ENCODE measurements at places on chromosomes 3 and 15. TPM values are rescaled to one million over a fixed set of nuclear protein-coding genes. Genes with fewer than 3 reads are reported as not detected.

- no peak for DNase-seq
These were observed 3.0 kb downstream of the TRAK1 start for GRCh38 chr3:42094128-42094527.

DNA sequence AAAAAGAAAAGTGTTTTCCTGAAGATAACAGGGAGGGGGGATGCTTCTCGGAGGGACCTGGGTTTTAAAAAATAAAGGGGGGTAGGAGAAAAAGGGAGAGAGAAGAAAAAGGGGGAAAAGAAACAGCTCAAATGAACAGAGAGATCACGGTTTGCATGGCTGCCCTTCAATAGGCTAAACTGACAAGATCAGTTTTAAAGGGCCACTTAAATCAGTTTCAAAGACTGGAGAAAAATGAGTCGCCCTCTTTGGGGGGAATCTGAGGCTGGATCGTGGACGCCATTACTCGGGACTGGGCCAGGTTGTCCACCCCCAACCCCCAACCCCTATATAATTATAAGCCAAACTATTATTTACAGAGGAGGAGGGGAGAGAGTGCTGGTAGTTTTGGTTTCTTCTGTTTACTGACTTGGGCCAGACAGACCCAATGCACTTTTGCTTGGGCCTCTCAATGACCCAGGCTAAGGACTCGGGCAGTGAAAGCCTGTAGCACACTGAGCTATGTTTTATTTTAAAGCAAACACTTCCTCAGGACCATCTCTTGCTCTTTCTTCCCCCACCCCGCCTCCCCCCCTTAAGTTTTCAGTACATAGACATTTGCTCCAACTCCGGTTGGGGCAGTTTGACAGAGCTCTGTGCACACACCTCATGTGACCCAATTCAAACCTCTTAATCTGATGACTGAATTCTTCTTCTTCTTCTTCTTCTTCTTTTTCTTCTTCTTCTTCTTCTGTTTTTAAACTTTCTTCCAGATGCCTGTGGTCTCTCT lies 6.3 kb downstream of the NR2F2 start:
- peak; percentile 59 for DNase-seq

- DNase-seq, result no peak
These were observed 14.2 kb upstream of the NRROS start for GRCh38 chr3:196625331-196625730.

DNA sequence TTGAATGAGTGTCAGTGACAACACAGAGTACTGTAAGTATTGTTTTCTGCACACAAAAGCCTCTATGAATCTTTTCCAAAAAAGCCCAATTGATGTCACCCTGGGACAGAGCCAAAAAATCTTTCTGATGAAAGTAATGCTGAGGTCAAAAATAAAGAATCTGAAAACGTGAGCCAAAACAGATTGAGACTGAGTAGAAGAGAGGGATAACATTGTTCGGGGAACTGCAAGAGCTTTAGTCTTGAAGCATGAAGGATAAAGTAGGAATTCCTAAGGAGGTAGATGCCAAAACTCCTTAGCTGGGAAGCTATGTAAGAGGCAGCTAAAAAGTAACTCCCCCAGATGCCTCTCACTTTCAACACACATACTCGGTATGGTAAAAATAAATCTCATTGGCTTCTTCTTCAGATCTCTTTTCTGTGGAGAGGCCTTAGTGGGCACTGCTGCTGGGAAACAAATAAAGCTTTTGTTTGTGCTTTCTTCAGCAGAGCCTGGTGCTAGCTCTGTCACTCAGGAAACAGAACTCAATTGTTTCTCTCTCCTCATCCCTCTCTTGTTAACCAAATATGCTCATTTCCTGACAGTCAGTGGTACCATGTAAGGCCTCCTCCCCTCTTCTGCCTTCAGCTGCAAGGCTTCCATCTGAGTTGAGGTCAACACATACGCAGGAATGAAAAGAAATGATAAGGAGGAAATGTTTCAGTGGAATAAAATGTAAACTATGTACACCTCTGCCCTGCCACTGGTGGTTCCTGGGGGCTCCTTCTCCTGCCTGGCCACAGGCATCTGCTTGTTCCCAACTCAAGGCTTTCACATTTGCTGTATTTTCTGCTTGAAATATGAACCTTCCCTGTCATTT lies 58.1 kb downstream of the CD200 start:
- DNase-seq, result no peak

GRCh38 chr3:172296975-172297332 lies 151.3 kb downstream of the GHSR start:
- no peak for DNase-seq

- DNase-seq, result no peak
These were observed 51.2 kb upstream of the PHLDB2 start for GRCh38 chr3:111807826-111808225.

- DNase-seq, result no peak
These were observed 51.8 kb upstream of the NEDD4 start for GRCh38 chr15:56045068-56045748.

DNA sequence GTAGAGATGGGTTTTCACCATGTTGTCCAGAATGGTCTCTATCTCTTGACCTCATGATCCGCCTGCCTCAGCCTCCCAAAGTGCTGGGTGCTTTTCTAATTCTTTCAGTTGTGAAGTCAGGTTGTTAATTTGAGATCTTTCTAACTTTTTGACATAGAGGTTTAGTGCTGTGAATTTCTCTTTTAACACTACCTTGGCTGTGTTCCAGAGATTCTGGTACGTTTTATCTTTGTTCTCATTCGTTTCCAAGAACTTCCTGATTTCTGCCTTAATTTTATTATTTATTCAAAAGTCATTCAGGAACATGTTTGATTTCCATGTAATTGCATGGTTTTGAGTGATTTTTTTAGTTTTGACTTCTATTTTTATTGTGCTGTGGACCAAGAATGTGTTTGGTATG lies 63.5 kb upstream of the CCDC54 start:
- no peak for DNase-seq

- no peak for DNase-seq
These were observed 857.9 kb upstream of the CADM2 start for GRCh38 chr3:84100861-84101260.

- DNase-seq, result no peak
These were observed 42.2 kb downstream of the RIOX2 start for GRCh38 chr3:97930018-97930417.

DNA sequence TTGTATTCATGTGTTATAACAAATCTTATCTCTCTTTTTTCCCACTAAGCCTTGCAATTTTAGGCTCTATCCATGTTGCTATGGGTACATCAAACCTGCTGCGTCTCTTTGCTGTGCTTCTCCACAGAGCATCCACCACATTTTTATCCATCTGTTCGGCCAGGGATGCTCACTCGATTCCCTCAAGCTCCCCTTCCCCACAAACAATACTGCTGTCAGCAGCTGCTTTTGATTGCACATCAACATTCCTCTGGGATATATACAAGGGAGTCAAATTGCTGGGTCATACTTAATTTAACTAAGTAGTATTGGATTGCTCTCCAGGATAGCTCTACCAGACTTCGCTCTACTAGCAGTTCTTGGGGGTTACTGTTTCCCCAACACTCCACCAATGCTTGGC lies 36.8 kb downstream of the TMEM108 start:
- DNase-seq, result no peak

DNA sequence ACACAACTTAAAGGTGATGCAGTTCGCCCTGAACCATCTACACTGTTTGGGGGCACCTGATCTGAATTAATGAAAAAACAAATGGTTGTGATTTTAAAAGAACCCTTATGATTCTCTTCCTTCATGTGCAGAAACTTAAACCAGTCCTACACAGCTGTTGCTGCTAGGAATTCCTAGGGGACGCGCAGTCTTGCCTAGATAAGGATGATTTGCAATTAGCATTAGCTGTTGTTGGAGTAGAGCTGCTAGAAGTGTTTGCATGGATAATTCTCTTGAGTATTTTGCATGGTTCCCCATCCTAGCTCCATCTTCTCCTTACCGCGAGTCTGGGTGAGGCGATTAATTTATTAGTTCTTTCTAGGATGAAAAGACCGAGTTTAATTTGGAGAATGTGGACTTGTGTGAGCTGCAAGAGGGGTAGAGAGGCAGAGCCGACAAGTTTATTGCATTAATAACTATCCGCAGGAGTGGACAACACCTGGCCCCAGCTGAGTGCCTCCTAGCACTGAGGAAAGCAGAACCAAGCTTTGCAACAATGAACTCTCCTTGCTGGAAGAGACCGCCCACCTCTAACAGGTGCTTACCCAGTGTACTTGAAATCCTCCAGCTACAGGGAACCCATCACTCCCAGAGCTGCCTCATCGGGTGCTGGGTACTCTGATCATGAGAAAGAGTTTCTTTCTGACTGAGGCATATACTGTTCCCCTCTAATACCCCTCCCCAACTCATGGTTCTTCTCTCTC lies 75.0 kb upstream of the WNT7A start:
- DNase-seq, result no peak

Gene CCK
- total RNA-seq, result not detected

Gene ADPRH
- 1.7 TPM for total RNA-seq

Gene SNX1
- total RNA-seq, result 91.5 TPM

Gene MUC20
- total RNA-seq, result 0.17 TPM

Gene RPL14
- total RNA-seq, result 102 TPM

Gene CCDC13
- total RNA-seq, result not detected

Gene TTLL13
- total RNA-seq, result 0.07 TPM

Gene BNC1
- total RNA-seq, result not detected

Gene MKRN3
- total RNA-seq, result not detected

Gene GABRR3
- total RNA-seq, result not detected

Gene SST
- 309 TPM for total RNA-seq
